Activated naive CD4-positive, alpha-beta T cell treated with anti-CD3 and anti-CD28 coated beads for 36 hours (primary cell): ENCODE measurements at places on chromosomes 6 and 20.
A peak's percentile ranks its signal among the peaks of the same experiment; 100 is the strongest.

DNA sequence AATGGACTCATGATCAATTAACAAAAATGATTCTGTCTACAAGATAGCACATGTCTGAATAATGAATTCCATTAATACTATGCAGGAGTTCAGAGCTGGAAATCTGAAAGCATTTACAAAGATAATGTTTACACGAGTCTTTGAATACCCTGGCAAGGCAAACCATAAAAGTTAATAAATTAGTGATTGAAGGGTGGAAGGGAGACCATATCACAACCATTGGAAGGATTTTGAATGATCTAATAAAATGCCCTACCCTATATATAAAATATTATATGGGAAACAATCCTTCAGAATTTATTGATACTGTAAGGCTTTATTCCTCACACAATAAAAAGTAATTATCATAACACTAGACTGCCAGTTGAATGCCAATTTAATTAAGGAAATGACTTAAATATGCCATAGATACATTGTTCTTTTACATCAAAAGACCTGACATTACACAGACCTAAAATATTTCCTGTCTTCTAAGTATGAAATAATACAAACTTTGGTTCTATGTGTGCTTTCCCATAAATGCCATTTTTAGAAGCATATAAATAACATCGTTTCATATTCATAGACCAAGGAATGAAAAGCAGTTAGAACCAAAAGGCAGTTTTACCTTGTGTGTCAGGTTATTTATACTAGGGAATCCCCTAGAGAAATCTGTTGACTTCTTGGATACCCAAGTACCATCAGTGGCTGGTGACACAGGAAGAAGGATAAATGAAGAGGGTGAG is 249.2 kb upstream of the MARCKS start:
- DNase-seq = no peak

- no peak for DNase-seq
Observed at GRCh38 chr6:134073161-134073560, 20.7 kb upstream of the SLC2A12 start.

DNA sequence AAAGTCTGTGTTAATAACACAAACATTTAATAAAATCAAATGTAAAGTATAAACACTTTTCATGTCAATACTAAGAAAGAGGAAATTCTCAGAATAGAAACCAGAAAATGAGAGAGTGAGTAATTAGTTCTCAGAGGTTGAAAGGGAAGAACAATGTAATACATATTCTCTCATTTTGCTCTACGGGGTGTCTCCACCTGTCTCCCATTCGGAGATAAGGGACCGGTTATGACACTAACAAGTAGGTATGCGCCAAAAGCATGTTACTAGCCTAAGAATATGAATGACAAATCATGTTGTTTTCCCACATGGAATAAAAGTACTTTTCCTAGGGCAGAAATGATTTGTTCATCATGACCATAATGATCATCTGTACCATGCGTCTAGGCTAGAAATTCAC is 35.6 kb upstream of the PRELID3B start:
- peak; percentile 12 for DNase-seq

DNA sequence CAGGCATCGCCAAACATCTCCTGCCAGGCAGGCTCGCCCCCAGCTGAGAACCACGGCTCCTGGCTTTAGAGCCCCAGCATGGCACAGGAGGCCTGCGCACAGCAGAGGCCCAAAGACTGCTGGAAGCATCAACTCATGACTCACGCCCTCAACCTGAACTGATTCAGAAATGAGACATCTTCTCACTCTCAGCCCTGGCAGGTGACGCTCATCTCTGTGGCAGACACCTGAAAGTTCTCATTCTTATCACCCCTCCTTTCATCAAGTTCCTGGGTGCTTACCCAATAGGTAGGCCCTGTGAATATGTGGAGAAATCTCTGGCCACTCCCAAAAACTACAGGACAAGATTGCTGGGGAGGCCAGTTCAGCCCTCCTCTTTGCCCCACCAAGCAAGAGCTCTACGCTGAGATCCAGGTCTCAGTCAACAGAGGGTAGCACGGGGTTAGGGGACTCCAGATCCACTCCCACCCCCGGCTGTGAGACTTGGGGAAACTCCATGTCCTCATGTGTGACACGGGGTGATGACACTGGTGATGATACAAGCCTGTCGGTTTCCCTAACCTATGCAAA is 11.3 kb downstream of the NFATC2 start:
- DNase-seq = peak; percentile 93

GRCh38 chr6:112061605-112062004 is 7.7 kb downstream of the CCN6 start:
- DNase-seq = no peak
